ENCODE measurements at places on chromosomes 12 and 14. TPM values are rescaled to one million over a fixed set of nuclear protein-coding genes. Genes with fewer than 3 reads are reported as not detected.

Gene KLRD1
- 0.76 TPM for total RNA-seq

Gene ZNF385A
- total RNA-seq: 134 TPM

GRCh38 chr12:2234646-2235350, 182.0 kb downstream of the CACNA1C start:
- H3K4me3 ChIP-seq: no peak overlapping the region
- no peak for DNase-seq
- H3K4me1 ChIP-seq: peaks cover 3% of the 10 kb centered on the region
- no peaks in the 10 kb centered on the region for H3K36me3 ChIP-seq
- H3K27ac ChIP-seq: no peak overlapping the region
- H3K27me3 ChIP-seq: peaks cover 4% of the 10 kb centered on the region

GRCh38 chr12:12745576-12746211, 28.5 kb downstream of the CDKN1B start:
- no peaks in the 10 kb centered on the region for H3K27me3 ChIP-seq
- no peak overlapping the region for H3K27ac ChIP-seq
- peaks cover 10% of the 10 kb centered on the region for H3K4me1 ChIP-seq
- no peak overlapping the region for H3K4me3 ChIP-seq

DNA sequence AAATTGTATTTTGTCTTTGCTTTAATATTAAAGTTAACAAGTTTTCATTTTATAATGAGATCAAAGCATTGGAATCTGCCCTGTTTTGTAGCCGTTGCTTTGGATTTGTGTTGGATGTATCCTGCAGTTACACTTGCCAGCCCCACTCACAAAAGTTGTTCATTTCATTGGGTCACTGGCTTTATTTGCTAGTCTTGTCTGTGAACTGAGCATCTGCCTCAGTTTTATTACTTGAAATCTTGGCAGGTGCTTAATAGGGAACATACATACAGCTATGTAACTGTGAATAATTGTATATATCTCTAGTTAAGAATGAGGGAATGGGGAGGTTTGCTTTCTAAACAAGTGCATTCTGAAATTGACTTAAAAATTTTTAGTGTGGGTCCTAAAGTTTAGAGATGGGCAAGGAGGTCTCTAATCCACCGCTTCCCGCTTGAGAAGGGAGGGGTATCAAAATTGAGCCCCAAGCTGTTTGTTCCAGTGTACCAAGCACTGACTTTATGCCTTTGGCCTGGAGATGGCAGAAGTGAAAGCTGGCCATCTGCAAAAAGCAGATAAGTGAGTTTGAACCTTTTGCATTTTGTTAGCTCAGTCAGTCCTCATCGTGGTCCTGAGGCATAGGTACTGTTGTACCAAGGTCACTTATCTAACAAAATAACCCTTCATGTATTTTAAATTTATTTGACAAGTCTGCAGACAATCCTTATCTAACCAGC, 9.3 kb downstream of the EIF5 start:
- peaks cover 69% of the 10 kb centered on the region for H3K36me3 ChIP-seq
- no peak overlapping the region for H3K4me3 ChIP-seq
- no peak overlapping the region for H3K27ac ChIP-seq
- DNase-seq: no peak

DNA sequence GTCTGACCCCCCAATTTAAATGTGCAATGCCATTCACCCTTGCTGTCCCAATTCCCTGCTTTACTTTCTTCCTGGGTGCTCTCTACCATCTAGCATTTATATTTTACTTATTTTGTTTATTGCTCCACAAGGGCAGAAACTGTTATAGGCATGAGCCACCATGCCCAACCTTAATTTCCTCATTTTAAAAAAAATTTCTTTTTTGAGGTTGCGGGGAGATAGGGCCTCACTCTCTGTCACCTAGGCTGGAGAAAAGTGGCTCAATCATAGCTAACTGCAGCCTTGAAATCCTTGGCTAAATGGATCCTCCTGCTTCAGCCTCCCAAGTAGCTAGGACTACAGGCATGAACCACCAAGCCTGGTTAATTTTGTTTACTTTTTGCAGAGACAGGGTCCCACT, 13.0 kb downstream of the HPD start:
- H3K36me3 ChIP-seq: no peaks in the 10 kb centered on the region
- no peak overlapping the region for H3K4me3 ChIP-seq
- no peak overlapping the region for H3K27ac ChIP-seq
- H3K4me1 ChIP-seq: no peaks in the 10 kb centered on the region

Gene IFNG-AS1
- total RNA-seq: not detected

- no peaks in the 10 kb centered on the region for H3K27me3 ChIP-seq
- H3K4me1 ChIP-seq: no peaks in the 10 kb centered on the region
- H3K36me3 ChIP-seq: no peaks in the 10 kb centered on the region
- no peak overlapping the region for H3K4me3 ChIP-seq
- no peak overlapping the region for H3K27ac ChIP-seq
- DNase-seq: no peak
These were observed 265.8 kb downstream of the CPNE8 start for GRCh38 chr12:38639625-38640024.

Gene PKP2
- total RNA-seq: 5.7 TPM

DNA sequence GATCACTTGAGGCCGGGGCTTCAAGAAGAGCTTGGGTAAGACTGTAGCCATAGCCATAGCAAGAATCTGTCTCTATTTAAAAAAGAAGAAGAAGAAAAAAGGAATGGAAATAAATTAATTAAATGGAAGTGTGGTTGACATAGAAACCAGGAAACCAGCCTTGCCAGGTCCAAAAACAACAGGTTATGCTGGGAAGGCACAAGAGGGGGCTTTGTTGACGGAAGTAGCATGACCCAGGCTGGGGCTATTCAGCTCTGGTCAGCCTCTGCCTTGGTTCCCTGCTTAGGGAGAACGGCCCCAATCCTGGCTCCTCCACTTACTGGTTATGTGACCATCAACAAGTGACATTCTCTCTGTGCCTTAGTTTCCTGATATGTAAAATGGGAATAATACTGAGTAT, 14.4 kb upstream of the GPR68 start:
- H3K27ac ChIP-seq: no peak overlapping the region
- H3K4me3 ChIP-seq: no peak overlapping the region
- H3K36me3 ChIP-seq: no peaks in the 10 kb centered on the region
- DNase-seq: no peak
- H3K27me3 ChIP-seq: peaks cover 5% of the 10 kb centered on the region

DNA sequence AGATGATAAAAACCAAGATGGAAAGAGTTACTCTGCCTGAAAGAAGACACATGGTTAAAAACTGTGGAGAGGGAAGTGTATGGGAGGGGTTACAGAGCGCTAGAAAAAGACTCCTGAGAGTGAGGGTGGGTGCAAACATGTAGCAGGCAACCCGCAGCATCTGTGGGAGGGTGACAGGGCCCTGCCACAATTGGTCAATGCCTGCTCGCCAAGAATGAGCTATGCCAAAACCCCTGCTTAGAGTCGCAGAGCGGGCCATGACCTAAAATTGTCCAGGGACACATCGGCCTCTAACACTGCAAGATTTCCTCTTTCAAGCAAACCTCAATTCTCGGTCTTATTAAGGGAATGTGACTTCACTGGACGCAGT, 700 bp downstream of the PRKAG1 start:
- H3K4me3 ChIP-seq: peak overlapping the region; percentile 89
- H3K27ac ChIP-seq: peak overlapping the region; percentile 92
- H3K36me3 ChIP-seq: peaks cover 27% of the 10 kb centered on the region
- peaks cover 33% of the 10 kb centered on the region for H3K4me1 ChIP-seq
- H3K27me3 ChIP-seq: no peaks in the 10 kb centered on the region
- DNase-seq: no peak

Measured in suprapubic skin (tissue), 4 donors.